Globus pallidus (tissue), 1 donor: ENCODE measurements at places on chromosomes 1 and 21.

- no peak for DNase-seq
These were observed 56.0 kb upstream of the STUM start for GRCh38 chr1:226492426-226493137.

DNA sequence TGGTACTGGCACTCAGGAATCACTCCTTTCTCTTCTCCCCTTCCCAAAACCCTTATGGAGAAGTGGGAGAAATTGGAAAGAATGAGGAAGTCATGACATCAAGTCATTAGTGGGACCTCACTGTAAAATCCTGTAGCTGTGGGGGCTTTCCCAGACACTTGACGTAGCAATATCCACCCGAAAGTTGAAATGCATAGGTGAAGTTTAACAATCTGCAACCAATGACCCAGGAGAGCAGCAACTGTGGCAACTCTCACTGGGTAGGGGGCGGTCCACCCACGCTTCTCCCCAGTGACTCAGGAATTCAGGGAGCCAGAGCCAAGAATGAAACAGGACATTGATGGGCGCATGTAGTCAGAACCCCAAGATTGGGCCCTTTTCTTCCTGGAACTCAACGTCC is 27.0 kb downstream of the ABCA4 start:
- no peak for DNase-seq

DNA sequence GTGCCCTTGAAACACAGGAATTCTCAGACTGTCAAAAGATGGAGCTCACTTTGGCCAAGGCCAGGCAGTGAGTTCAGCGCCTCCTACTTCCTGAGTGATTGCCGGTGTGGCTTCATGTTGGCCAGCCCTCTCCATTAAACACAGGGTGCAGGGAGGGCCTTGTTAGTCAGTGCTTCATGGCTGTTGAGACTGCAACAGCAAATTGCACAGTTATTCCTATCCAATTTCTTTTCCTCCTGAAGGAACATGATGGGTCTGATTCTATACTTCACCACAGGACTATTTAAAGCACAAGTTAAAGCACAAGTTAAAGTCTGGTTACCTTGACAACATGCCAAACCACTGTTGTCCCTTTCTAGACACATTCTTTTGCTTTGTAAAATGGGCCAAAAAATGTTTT is 156.6 kb downstream of the SIPA1L2 start:
- DNase-seq: no peak

- DNase-seq: no peak
These were observed 39.5 kb upstream of the FAM20B start for GRCh38 chr1:178986204-178986603.

- DNase-seq: no peak
These were observed 5.9 kb downstream of the ARHGEF10L start for GRCh38 chr1:17545356-17545755.

DNA sequence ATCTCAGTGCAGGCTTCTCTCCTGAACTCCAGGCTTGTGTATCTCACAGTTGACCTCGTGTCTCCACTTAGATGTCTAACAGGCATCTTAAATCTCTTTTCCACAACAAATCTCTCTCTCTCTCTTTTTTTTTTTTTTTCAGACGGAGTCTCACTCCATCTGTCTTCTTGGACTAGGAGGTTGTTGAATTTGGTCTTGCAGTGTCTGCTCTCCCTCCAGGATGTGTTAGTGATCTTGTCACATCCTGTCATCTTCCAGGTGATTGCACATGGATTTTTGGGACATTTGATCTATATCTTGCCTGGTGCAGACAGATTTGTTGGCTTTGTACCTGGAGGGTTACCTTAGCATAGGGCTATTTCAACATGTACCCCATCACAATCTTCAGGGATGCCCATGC is 26.5 kb upstream of the KCNA10 start:
- DNase-seq: no peak

DNA sequence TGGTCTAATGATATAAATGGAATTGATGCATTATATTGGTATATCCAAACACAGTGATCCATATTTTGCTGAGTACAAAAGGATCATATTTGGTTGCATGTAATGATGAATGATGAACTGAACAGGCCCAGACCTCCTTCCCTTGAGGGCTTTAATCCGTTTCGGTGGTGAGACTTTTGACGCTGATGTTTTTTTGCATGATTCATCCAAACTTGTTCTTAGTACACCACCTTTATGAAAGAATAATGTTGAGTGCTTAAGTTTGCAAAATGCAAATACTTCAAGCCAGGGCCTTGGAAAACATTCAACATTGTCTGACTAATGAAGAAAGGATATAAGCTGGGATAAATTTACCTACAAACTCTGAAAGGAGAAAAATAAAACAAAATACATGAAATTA is 19.2 kb downstream of the HOOK1 start:
- DNase-seq: no peak

DNA sequence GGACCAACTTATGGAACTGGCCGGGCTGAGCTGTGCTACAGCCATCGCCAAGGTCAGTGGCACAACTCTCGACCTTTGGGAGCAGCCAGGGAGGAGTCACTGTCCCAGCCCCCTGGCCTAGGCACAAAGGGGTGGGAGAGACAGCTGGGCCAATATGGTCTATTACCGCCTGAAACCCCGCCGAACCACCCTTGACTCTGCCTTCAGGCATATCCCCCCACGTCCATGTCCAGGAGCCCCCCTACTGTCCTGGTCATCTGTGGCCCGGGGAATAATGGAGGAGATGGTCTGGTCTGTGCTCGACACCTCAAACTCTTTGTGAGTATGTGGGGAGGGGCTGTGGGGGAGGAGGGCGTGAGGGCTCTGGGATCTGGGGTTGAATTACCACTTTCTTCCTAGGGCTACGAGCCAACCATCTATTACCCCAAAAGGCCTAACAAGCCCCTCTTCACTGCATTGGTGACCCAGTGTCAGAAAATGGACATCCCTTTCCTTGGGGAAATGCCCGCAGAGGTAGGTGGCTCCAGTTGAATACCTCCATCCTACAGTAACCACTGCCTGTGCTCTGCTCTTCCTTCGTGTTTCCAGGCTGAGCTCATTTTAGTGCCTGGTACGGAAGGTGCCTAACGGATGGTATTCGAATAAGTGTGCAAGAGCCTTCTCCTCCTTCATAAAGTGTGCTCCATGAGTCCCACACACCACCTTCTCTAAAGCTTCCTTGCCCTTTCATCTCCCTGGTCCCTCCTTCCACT is 758 bp downstream of the NAXE start:
- no peak for DNase-seq

DNA sequence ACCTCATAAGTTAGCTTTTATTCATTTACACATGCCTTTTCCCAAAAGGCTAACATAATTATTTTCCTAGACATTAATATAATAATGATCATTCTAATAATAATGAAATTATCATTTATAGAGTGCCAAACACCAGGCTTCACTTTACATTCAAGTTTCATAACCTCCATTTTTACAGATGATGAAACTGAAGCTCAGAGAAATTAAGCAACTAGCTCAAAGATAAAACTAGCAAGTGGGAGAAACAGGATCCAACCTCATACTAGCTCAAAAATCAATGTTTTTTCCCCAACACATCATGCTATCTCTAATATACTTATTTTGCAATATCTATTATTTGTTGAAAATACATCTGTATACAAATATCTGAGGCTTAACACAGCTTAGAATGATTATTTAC is 14.0 kb downstream of the LPGAT1 start:
- DNase-seq: no peak

GRCh38 chr1:161730050-161730564 is 8.8 kb downstream of the FCRLB start:
- DNase-seq: no peak

GRCh38 chr21:42373196-42373907 is 7.0 kb upstream of the TFF1 start:
- DNase-seq: no peak

DNA sequence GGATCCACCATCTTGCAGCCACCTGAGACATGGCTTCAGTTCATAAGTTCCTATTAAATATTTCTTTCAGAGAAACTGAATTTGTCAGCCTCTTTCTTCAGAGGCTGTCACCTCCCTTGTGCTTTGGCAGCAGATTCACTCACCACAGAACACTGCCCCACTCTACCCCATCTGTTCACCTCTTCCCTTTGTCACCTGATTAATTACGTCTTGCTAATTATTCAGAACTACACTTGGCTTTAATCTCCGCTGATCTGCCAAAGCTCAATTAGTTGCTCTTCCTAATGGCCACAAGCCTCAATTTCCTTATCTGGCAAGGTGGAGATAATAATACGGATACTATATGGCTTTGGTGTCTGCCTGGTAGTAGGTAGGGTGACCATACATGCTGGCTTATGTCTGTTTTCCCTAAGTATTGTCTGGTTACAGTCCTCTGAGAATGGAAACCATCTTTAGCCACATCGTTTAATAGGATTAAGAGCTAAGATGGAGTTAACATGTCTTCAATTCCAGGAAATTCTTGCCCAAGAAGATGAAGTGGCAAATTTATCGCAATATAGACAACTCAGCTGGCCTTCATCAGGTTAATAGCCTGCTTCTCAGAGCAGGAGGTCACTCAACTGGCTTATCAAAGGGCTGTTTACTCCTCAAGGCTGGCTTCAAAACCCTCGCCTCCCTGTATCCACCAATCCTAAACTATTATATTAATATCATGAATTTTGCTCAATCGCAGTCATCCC is 58.2 kb upstream of the ADAR start:
- no peak for DNase-seq

DNA sequence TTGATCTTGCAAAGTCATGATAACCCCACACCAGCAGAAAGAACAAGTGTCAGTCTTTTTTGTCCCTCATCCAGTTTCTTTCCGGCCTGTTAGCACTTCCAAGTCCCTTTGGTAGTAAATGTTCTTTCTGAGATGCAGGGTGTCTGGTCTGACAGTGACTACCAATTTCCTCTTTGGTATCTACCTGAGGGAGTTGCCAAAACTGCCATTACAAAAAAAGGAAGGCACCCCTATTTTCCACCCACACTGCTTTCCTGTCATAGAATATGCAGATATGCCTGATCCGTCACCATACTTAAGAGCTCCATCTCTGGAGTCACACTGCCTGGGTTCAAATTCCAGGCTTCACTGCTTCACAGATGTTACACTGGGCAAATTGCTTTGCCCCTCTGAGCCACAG is 72.4 kb downstream of the ZNF281 start:
- no peak for DNase-seq

DNA sequence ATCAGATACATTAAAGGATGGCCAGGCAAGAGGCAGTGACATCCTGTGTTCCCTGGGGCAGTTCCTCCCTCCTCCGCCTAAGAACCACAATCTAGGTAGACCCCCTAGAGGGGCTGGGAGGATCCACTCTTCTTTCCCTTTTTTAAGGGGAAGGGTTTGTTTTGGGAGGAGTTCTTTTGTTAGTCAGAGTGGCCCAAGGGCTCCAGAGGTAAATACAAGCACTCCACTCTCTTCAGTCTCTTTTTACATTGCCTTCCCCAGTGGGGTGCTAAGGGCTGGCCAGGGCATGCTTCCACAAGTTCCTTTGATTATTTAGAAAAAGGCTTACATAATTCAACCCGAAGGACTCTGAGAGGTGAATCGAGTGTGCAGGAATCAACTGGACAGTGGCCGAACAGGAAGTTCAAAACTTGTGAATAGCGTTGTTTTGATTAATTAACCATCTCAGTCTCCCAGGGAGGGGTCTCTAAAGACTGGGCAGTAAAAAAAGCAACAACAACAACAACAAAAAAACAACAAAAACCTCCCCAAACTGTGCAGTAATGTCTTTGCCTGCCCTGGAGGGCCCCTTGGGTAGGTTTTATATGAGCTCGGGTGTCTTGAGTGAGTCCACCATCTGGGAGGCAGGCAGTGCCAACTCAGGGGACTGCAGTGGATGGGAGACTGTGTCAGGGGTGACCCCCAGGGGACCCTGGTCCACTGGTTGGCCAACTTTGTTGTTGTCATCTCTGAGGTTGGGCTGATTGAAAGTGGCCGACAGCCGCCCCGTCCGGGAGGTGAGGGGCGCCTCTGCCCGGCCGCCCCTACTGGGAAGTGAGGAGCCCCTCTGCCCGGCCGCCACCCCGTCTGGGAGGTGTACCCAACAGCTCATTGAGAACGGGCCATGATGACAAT is 33.2 kb upstream of the ENO1 start:
- no peak for DNase-seq

DNA sequence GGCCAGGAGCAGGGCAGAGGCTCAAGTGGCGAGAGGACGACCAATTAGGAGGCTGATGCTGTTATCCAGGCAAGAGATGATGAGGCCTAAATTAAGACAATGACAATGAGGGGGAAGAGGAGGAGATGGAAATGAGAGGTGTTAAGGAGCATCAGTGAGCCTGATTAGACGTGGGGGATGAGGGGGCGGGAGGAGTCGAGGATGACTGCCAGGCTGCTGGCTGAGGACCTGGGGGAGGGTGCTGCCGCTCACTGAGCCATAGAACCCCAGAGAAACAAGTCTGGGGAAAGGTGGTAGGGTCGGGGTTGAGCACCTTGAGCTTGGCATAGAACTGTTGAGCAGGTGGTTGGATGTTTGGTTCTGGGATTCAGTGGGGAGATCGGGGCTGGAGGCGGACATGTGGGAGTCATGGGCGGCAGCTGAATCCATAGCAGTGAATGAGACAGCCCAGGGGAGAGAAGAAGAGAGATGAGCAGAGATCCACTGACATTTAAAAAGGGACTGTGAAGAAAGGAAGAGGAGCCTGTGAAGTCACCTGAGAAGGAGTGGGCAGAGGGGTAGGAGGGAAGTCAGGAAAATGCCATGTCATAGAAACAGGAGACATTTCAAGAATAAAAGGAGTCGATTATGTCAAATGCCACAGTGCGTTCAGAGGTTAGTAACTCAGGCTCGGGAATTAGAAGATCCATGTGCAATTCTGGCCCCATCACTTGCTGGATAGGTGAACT is 28.5 kb downstream of the DLGAP3 start:
- DNase-seq: no peak

DNA sequence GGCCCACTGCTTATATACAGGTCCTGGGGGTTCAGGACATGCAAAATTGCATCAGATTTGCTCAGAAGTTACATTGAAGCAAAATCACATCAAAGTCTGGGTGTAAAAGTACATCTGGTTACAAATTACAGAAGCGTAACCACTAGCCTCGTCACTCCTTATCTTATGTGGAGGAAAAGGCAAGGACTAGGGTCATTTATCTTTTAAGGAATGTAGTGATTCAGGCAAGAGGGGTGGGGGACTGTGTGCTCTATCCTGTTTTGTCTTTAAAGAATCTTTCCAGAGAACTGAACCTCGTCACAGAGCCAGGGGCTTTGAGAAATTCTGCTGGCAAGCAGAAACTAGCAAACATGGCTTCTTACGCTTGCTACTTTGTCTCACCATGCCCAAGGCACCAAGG is 61.1 kb upstream of the RAB4A start:
- no peak for DNase-seq

DNA sequence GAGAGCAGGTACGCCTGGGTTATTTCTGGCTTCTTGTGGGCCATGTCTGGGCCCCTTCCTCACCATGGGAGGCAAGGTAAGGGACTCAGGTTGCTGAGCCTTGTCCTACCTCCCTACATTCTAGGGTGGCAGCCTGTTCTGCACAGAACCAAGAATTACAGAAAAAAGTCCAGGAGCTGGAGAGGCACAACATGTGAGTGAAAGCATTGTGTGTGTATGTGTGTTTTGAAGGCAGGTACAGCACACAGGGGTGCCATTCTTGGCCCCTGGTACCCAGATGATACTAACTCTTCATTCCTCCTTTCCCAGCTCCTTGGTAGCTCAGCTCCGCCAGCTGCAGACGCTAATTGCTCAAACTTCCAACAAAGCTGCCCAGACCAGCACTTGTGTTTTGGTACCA is 4.4 kb downstream of the JTB start:
- no peak for DNase-seq

- DNase-seq: no peak
These were observed 260.7 kb downstream of the HLX start for GRCh38 chr1:221139991-221140390.
